CD4-positive, alpha-beta T cell treated with Interleukin-17A for 4 hours (primary cell): ENCODE measurements at places on chromosomes 4 and X.

DNA sequence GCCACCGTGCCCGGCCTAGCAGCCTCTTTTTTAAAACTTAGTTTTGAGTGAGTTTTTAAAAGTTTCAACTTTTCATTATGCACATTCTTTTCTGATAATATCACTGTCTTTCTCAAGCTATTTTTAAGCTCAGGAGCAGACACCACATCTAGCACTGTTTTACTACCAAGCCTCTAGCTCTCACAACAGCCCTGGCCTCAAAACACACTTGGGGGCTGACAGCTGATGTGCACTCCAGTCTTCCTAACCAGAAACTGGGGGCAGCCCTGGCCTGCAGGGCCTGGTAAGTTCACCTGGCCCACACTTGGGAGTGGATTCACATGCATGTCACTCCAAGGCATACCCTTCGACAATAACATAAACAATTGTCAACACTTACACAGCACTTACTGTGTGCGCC lies 34.0 kb downstream of the CENPU start:
- DNase-seq, result no peak

GRCh38 chr4:20944451-20944850 lies 244.2 kb downstream of the PACRGL start:
- no peak for DNase-seq

- no peak for DNase-seq
Observed at GRCh38 chr4:37631551-37631950, 54.6 kb downstream of the RELL1 start.

DNA sequence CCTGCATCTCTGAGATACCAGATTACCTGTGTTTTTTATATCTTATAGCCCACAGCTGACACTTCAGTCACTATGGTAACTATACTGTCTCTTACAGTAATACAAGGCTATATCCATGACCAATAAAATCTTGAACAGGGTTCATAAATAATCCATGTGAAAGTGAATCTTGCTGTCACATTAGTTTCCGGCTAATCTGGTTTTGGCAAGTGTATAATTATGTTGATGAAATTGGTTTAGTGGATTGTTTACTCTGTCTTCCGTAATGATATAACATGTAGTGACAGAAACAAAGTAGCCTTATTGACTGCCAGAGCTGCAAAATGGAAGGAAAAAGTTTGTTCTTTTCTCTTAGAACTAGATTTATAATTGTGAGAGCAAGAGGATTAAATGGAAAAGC lies 686.6 kb upstream of the PABPC4L start:
- DNase-seq, result no peak

- no peak for DNase-seq
Observed at GRCh38 chrX:1442016-1442665, 10.6 kb downstream of the ASMTL start.

- no peak for DNase-seq
Observed at GRCh38 chr4:33959519-33959918, 2284.8 kb downstream of the ARAP2 start.

- DNase-seq, result peak; percentile 12
Observed at GRCh38 chrX:107324493-107325310, 118.3 kb downstream of the DNAAF6 start.

DNA sequence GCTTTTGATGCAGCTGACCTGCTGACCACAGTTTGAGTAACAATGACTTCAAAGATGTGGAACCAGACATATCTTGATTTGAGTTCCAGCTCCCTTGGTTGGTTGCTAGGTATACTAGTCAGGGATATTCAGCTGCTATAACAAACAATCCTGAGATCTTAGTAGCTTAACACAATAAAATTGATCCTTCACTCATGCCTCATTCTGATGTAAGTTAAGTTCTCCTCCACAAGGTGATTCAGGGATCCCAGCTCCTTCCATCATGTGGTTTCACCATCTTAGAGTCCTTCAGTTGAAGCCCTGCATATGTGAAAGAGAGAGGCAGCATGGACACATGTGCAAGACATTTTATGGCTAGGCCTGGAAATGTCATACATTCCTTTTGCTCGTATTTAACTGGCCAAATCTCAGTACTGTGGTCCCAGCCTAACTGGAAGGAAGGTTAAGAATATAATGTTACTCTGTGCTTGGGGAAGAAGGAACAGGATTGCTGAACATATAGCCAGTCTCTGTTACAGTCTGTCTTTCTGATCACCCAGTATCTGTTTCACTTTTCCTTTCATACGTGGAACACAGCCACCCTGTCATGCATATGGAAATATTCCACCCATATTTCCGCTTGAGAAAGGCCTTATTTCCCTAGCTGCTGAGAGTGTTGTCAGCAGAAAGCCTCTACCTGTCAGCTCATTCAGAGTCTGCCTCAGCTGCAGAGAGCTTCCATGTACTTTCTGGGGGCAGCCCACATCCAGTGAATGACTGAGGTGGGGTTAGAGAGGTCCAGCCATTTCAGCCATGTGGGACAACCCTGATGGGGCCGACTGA lies 7.1 kb downstream of the SMIM9 start:
- DNase-seq, result no peak

DNA sequence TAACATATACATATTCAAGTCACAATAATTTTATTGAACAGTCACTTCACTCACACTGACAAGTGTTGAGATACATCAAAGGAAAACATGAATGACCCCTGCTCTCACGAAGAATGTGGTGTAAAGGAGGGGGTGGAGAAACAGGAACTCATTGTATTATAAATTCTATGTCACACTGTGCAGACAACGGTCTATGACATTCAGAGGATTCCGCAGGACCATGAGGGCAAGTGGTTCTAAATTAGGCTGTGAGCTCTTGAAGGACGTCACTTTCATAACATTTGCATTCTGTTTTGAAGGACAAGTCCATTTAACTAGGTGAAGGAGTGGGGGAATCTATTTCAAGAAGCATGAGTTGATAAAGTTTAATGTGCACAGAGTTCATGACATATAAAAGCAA lies 415.2 kb upstream of the HS3ST1 start:
- no peak for DNase-seq

- DNase-seq, result no peak
Observed at GRCh38 chr4:23837371-23837770, 52.5 kb downstream of the PPARGC1A start.

- no peak for DNase-seq
Observed at GRCh38 chr4:120445186-120445585, 378.5 kb upstream of the MAD2L1 start.

- no peak for DNase-seq
Observed at GRCh38 chrX:136528645-136529315, 3.2 kb upstream of the VGLL1 start.

- no peak for DNase-seq
Observed at GRCh38 chr4:118683513-118683912, 1.7 kb upstream of the METTL14 start.

GRCh38 chrX:133527415-133527814 lies 112.1 kb upstream of the GPC4 start:
- DNase-seq, result no peak

- DNase-seq, result no peak
Observed at GRCh38 chr4:158996669-158997074, 106.2 kb upstream of the RAPGEF2 start.

DNA sequence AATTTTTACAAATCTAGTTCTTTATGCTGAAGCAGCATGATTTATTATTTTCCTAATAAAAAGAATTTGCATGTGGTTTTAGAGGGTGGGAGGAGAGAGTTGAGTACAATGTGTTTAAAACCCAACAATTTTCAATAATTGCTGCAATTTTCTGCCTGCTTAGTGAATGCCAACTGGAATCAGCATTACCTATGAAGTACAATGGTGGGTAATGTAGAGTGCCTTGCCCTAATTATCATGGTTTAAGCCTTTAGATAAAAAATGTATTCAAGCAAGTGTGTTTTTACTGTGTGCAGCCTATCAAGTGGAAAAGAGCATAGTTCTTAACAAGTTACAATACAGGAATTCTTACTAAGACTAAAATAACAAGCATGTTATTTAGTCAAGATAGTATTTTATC lies 77.9 kb upstream of the ANKRD50 start:
- DNase-seq, result no peak

DNA sequence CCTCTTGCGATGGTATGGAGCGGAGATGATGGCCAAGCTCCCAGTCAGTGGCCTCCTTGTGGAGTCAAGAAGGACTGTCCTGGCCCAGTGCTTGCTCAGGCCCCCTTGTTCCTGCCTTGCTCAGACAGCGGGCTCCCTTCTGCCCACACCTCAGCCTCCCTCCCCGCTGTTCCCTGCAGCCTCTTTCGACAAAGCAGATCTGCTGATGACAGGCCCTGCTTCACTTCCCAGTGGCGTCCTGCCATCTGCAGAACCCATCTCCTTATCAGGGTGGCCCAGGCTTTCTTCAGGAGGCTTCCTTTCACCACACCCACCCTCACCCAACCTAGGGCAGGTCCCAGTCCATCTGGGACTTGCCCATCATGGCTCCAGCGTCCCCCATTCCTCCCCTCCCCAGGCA lies 80.0 kb downstream of the CLDN34 start:
- DNase-seq, result no peak

DNA sequence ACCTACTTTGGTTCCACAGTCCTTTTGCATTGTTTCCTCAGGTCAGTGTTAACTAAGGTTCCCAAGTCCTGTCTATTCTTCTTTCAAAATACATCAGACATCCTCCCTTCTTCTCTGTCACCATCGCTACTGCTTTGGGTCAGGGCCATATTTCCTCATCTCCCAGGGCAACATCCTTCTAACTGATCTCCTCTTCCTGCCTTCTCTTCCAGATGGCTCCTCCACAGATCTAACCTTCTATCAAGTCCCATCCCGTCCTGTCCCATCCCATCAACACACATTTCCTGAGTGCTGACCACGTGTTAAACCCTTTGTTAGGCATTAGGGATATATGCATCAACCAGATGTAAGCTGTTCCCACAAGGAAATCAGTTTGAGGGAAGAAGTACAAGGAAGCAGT lies 25.9 kb downstream of the PLAC1 start:
- no peak for DNase-seq

DNA sequence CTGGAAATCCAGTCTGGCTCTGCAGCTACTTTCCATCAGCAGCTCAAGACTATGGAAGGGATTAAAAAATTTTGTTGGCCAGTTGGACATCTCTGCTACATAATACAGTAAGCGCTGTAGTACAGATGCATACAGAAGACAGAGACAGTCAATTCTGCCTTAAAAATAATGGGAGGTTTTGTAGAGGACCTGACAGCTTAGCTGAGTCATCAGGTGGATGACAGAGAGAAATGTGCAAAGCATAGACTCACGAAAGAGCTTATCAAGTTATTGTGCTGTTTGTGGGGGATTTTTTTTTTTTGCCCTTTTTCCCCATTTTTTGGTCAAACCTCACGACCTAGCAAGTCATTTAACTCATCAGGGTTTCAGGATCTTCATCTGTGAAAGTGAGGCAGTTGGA lies 149.0 kb upstream of the SCML1 start:
- DNase-seq, result no peak

GRCh38 chrX:18877469-18877868 lies 106.4 kb downstream of the PHKA2 start:
- no peak for DNase-seq

DNA sequence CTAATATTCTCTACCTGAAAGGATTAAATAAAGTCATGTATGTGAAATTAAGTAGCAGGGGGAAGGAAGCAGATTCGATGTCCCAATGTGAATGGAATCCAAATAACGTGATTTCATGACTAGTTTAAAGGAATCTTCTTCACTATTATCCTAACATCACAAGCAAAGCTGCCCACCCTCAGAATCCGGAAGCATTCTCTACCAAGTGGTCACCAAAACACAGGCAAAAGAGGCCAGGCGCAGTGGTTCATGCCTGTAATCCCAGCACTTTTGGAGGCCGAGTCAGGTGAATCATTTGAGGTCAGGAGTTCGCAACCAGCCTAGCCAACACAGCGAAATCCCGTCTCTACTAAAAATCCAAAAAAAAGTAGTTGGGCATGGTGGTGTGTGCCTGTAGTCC lies 212.9 kb downstream of the LDB2 start:
- no peak for DNase-seq

DNA sequence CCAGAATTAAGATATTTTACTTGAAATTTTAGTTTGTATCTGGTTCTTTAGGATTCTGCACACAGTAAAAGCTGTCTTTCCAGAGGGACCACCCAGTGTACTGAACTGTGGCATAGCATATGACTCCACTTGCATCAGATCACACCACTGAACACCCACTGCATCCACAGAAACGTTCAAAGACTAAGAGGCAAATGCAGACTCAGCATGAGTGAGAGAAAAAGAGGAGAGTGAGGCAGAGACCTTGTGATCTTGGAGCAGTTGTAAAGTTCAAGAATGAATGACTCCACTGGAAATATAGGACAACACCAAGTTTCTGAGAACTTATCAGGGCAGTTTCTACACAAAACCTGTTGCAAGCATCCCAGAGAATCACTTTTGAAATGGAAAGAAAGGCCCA lies 20.8 kb downstream of the PRDM5 start:
- DNase-seq, result no peak

DNA sequence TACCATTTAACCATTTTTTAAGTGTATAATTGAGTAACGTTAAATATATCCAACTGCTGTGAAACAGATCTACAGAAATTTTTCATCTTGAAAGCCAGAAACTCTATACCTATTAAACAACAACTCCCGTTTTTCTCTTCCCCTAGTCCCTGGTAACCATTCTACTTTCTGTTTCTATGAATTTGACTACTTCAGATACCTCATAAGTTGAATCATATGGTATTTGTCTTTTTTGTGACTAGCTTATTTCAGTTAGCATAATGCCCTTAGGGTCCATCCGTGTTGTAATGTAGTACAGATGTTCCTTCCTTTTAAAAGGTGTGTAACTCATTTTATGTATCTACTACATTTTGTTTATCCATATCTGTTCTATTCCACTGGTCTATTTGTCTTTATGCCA lies 48.7 kb downstream of the STAG2 start:
- no peak for DNase-seq

GRCh38 chr4:163353054-163353453 lies 9.4 kb downstream of the NPY5R start:
- no peak for DNase-seq

DNA sequence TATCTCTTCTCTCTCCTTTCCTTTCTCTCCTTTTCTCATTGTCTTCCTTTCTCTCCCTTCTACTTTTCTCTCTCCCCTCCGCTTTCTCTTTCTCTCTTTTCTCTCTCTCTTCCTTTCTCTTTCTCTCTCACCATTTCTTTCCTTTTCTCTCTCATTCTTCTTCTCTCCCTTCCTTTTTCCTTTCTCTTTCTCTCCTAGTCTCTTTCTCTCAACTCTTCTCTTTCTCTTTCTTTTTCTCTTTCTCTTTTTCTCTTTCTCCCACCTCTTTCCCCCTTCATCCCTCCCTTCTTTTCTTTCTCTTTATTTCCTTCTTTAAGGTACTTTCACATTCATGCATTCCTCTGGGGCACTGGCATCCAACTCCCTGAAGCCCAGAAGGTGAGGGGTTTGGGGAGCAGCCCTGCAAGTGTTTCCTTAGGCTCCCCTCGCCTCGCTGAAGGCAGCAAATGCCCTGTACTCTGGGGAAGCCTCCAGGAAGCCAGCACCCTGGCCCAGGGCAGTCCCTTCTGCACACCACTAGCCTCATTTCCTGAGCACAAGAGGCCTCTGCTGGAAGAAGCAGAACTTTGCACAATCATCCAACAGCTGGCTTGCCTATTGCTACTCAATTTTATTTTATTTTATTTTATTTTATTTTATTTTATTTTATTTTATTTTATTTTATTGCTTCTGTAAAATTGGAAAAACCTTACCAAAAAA lies 124.2 kb downstream of the NFKB1 start:
- peak; percentile 72 for DNase-seq
